ENCODE measurements at places on chromosomes 1 and 21.

DNA sequence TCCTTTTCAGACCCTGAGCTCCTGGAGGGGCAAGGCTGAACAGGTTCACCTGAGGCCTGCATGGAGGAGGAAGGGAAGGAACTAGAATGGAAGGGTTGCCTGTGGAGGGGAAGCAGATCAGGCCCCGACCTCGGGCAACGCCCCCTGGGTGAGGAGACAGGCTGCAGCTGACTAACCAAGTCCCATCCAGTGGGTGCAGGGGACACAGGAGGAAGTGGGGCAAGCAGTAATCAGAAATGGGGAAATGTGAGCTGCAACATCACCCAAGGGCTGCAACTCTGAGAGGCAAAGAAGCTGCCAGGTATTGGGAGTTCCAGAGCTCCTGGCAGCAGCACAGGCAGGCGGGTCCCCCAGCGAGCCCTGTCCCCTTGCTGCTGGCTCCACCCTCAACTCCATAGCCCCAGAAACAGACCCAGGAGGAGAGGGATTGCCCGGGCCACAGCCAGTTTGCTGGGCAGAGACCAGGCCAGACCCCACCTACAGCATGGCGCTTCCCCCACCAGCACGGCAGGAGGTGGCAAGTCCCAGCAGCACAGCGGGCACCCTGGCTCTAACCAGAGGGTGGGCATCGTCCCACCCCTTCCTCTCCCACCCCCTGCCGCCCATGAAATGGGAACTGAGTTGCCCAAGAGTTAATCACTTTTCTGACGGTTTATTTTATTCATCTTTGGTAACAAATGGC is 38.5 kb downstream of the MRPL37 start:
- DNase-seq, result no peak

GRCh38 chr1:64268653-64269557 is 65.5 kb downstream of the UBE2U start:
- DNase-seq, result peak; percentile 81

DNA sequence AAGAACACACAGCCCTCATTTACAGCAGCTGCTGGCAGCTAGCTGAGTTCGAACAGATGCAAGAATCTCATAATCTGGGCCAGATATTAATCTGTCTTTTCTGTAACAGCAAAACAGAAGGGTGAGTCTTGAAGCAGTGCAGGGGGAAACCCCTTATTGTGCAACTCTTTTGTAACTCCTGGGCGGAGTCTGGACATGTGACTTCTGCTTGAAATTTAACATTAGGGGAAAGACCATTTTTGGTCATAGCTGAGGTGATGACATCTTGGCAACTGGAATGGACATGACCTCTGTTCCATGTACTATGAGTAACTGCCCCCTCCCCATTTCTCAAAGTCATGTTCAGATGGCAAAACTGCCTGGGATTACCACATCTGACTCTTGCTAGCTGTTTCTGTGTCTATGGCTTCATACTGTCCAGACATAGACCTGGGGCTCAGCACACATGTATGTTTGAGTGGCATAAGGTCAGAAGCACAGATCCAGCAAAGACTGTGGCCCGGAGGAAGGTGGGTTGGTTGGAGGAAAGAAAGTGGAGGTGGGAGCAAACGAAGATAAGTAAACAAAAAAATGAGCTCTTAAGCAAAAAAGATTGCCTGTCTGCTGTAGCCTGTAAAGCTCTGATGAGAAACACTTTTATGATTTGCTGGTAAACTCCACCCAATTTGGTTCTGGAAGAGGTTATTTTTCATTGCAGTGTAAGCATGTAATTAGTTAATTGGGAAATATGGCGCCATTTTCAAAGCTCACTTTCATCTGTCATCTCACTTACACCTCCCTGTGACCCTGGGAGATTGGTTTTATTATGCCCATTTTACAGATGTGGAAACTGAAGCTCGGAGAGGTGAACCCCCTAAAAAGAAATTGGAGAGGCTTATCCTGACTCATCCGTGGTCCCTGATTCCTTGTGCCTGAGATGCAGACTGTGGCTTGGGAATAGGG is 26.1 kb downstream of the ETS2 start:
- DNase-seq, result peak; percentile 77

DNA sequence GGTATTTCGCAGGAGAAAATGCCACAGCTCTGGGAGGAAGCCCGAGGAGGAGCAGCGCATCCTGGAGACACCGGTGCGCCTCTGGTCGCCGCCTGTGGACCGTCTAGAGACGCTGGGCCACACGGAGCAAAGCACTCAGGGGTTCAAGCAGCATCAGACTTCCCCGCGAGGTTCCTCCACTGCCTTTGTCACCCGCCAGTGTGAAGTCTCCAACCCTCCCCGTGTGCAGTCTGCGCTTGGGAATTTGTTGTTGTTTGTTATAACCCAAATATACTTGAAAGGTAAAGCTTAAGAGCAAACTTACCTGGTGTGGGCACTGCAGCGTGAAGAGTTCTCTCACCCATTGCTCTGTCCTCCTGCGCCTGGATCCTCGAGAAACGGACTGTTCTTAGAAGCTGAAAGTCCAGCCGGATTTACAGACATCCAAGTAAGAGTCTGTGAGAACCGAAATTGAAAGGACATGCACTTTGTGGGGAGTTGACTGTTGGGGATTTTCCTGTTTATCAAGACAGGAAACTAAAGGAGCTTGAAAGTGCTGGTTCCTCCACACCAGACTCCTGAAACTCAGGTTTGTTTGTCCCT is at the start of gene GBP4:
GBP4 (minus strand) TSS at position 452 of the 582 bp plus-strand sequence; CDS start at position 344, 108 bp downstream.
- DNase-seq, result peak; percentile 38

DNA sequence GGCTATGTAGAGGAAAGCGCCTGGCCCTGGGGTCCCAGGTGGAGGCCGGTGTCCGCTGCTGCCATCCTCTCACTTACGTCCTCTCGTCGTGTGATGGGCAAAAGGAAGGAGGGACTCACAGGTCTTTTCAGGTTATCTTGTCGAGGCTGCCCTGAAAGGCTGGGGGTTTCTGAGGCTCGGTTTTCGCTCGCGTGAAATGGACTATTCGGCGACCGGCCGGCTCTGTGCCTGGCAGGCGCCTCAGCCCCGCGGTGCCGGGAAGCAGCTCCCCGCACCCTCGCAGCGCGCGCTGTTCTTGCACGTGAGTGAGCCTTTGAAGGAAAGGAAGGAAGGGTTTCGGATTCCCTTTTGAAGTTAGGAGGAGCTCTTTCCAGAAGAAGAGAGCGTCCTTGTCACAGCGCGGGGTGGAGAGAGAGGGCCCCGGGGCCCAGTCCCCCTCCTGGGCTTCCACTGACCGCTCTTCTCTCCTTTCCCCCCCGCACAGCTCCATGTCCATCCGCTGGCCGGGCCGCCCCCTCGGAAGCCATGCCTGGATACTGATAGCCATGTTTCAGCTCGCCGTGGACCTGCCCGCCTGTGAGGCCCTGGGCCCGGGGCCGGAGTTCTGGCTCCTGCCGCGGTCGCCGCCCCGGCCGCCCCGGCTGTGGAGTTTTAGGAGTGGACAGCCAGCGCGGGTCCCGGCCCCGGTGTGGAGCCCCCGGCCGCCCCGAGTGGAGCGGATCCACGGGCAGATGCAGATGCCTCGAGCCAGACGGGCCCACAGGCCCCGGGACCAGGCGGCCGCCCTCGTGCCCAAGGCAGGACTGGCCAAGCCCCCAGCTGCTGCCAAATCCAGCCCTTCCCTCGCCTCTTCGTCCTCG is 57.2 kb downstream of the AJAP1 start:
- no peak for DNase-seq

GRCh38 chr21:36749935-36750575 is 51.1 kb downstream of the SIM2 start:
- DNase-seq, result no peak

GRCh38 chr1:206143537-206144172 is 26.5 kb upstream of the AVPR1B start:
- no peak for DNase-seq

- no peak for DNase-seq
These were observed 75.7 kb downstream of the CRB1 start for GRCh38 chr1:197343663-197344273.

- peak; percentile 94 for DNase-seq
These were observed 1.7 kb downstream of the PADI3 start for GRCh38 chr1:17250601-17251000.

- DNase-seq, result no peak
These were observed 11.6 kb upstream of the POFUT2 start for GRCh38 chr21:45299026-45299863.

GRCh38 chr1:150875197-150876118 is 941 bp downstream of the ARNT start:
- peak; percentile 45 for DNase-seq

All from colonic mucosa (tissue), 4 donors.